Smooth muscle cell of trachea (primary cell): ENCODE measurements at places on chromosomes 3 and 15. TPM values are rescaled to one million over a fixed set of nuclear protein-coding genes. Genes with fewer than 3 reads are reported as not detected.

The FGF7 gene
- total RNA-seq = 203 and 278 TPM in 2 replicates

The CLDN18 gene
- total RNA-seq = under 0.01 TPM in 1 of 2 replicates, not detected in the other

The SEC61A1 gene
- 370 and 409 TPM in 2 replicates for total RNA-seq

The STRA6 gene
- total RNA-seq = 0.29 and 0.83 TPM in 2 replicates

The C3orf62 gene
- total RNA-seq = 1.3 and 2.3 TPM in 2 replicates

The SLC22A13 gene
- total RNA-seq = 0.73 and 1.2 TPM in 2 replicates

The MAP3K13 gene
- 10.9 and 20.4 TPM in 2 replicates for total RNA-seq

The CLDN16 gene
- not detected in 2 replicates for total RNA-seq

The TMEM158 gene
- 46.0 and 82.2 TPM in 2 replicates for total RNA-seq

The SNTN gene
- total RNA-seq = not detected in 2 replicates

The PLSCR5 gene
- not detected in 2 replicates for total RNA-seq

The LRRC31 gene
- total RNA-seq = not detected in 2 replicates

The PSTPIP1 gene
- total RNA-seq = 0.17 and 0.73 TPM in 2 replicates

The MYZAP gene
- total RNA-seq = under 0.01 TPM in 1 of 2 replicates, not detected in the other

The GTF2A2 gene
- 23.7 and 39.4 TPM in 2 replicates for total RNA-seq

The STARD9 gene
- 13.1 and 13.7 TPM in 2 replicates for total RNA-seq

The CTXN2 gene
- total RNA-seq = not detected in 2 replicates

The HTR3E gene
- not detected in 2 replicates for total RNA-seq

The ACTRT3 gene
- total RNA-seq = 4.8 and 5.4 TPM in 2 replicates

The FANCD2OS gene
- not detected in 2 replicates for total RNA-seq
